Amniotic epithelial cell (primary cell): ENCODE measurements at places on chromosomes 4 and X.
A peak's percentile ranks its signal among the peaks of the same experiment; 100 is the strongest.

- no peak for DNase-seq
Observed at GRCh38 chrX:13764281-13764680, 29.7 kb downstream of the OFD1 start.

DNA sequence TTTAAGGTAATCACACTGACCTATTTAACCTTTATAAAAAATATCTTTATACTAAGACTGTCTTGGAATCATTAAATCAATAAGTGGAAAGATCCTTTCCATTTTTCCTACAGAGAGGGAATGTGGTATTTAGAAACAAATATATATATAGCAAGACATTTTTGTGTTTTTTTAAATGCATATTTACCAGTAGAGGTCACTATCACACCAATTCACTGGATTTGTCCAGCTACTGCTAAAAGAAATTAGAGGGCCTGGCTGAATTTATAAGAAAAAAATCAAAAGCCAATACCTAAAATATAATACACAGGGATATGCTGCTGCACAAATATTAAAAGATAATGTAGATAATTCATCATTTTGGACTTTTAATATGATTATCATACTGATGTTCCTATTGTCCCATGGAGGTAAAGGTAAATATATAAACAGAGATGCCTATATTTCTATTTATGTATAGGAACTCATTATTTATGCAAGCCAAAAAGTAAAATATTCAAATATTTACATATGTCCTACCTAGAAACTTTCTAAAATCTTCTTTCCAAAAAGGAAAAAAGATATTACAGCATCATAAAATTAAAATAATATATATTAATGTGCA lies 69.5 kb downstream of the PDE5A start:
- DNase-seq = peak; percentile 69

GRCh38 chrX:20989361-20989760 lies 384.9 kb upstream of the CNKSR2 start:
- DNase-seq = peak; percentile 64

- DNase-seq = no peak
Observed at GRCh38 chr4:123807866-123808265, 411.3 kb downstream of the SPRY1 start.

DNA sequence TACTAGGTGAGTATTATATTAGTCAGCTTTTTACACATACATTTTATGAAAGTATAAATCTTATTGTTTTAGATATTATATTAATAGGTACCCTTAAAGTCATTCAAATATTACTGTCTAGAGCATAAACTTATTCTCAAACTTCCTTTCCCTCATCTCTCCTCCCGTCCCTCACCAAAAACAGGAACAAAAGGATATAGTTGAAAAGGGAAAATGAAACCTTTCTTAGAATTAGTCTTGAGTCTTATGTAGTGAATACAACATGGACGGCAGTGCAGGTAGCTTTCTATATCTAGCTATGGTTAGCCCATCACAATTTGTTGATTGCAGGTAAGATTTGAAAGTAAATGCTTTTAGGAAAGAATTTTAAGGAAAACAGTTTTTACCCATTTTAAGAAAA lies 65.6 kb downstream of the RBPJ start:
- DNase-seq = no peak

DNA sequence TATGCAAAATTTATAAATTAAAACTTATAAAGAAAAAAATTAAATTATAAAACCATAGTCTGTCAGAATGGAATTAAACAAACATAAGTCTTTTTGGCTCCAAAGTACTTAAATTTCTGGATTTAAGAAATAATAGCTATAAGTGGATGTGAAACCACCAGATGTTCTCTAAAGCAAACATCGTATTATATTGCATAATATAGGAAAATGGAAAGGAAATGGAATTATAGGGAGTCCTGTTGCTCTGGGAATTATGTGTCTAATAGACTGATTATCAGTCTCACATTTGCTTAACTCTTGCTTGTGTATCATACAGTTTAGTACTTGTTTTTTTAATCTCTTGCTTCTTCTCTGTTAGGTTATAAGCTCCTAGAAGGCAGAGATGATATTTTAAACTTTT lies 819.2 kb downstream of the RAPGEF2 start:
- no peak for DNase-seq

- no peak for DNase-seq
Observed at GRCh38 chr4:180350901-180351300, 1892.3 kb upstream of the TENM3 start.

DNA sequence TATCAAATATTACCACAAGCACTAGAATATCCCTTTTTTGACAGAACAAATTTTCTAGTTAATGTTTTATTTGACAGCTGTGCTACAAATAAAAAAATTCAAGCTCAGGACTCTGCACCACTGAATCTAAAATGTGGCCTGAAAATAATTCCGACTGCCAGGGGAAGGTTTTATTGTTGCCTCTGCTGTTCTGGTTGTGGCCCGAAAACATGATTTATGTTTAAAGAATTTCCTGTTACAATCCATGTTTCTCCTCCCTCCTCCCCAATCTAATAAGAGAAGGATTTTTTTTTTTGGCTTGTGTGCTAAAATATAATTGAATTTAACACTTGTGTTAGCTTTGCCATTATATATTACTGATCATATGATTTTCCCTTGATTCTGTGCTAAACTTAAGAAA lies 227.8 kb downstream of the DCLK2 start:
- peak; percentile 59 for DNase-seq

DNA sequence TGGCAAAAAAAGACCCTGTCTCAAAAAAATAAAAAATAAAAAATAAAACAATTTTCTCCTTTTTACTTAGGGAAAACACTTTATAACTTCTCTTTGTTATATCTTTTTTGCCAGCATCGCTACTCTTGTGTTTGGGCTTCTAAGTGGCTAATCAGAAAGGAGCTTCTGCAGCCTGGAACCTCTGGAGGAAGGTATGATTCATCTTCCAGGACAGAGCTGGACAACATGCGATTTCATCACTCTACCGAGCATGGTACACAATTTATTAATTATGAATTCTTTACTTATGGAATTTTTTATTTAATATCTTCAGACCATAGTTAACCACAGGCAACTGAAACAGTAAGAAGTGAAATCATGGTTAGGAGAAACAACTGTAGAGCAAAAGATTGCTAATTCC lies 1254.3 kb upstream of the AGA start:
- no peak for DNase-seq

DNA sequence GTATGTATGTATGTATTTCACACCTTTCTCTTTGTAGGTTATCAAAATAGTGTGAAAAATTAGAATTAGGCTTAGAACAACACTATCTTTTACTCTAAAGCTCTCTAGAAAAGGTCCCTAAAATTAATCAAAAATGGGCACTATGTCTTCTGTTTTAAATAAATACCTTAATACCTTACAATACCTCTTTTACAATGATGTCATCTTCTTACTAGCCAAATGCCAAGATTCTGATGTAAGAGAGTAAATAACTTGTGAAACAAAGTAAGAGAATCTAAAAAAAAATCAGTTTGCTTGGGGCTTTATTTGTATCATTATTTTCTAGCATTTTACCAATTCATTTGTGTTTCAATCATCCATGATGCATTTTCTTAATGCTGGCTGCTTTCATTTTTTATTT lies 402.2 kb upstream of the MAGEB2 start:
- DNase-seq = no peak

DNA sequence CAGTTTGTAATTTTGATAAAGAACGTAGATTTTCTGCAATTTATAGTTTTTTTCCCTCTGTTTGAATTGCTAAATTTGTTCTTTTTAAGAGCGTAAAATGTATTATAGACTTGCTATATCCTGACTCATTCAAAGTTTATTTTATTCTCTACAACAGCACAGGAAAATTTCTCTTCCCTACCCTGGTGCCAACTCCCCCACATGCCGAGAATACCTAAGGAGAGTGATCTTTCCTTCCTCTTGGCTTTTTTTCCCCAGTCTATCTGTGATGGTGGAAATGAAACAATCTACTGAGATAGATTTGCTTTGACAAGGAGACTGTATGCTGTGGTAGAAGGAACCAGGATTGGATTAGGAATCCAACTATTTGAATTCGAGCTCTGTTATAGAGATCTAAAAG lies 271.6 kb downstream of the TLL1 start:
- DNase-seq = peak; percentile 83

- peak; percentile 81 for DNase-seq
Observed at GRCh38 chrX:49995107-49995731, 72.8 kb downstream of the CLCN5 start.

DNA sequence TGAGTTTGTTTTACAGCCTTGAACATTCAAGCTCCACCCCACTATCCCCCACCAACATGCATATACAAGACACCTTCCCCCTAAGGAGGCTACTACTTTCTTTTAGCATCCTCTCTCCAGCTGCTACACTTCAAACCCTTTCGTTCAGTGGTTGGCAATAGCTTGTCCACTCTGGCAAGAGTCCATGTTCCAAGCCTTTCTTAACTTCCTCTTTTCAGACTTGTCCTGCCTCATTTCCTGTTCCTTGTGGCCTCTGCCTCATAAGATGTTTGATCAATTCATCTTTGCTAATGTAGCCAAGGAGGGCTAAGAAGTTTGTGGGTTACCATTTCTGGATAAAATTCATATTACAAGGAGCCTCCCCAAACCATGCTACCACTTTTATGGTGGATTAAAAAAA lies 20.8 kb upstream of the ZCCHC12 start:
- peak; percentile 18 for DNase-seq

GRCh38 chr4:48360285-48361011 lies 19.1 kb downstream of the SLAIN2 start:
- DNase-seq = peak; percentile 57

DNA sequence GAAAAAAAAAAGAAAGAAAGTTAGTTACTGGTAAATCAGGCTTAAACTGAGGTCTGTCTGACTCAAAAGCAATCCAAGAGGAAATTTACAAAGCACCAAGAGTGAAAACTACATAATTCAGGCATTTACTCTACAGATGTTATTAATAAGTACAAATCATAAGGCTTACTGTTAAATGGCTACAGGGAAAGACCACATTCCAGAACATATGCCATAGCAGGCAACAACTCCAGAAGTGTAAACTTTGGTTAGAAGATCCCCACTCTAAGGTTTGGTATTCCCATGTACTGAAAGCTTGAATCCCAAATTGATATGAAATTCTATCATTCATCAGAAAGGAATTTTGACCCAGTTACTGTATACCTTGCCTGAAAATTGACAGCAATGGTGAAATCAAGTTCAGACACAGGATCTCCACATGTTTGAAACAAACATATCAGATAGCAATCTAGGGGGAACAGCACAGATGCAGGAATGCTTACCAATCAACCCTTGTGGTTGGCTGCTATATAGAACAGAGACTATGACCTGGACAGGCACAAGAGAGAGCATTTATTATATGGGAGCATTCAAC lies 6.6 kb downstream of the USP26 start:
- DNase-seq = no peak
